ENCODE measurements at places on chromosomes 11 and 22.

DNA sequence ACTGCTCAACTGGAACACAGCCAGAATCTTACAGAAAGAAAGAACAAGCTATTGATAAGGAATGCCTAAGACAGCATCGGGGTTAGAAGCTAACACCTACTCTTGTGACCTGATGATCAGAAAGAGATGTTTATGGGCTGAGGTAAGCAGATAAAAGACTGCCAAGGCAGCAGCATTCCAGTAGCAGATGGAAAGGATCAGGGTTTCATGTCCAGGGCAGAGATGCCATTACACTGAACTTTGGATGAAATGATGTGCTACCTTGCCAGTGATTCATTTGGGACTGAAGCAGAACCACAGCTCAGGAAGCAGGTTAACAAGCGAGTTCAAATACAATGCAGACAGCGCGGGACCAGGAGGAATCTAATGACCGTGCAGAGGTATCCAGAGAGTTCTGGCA lies 27.1 kb upstream of the APOA1 start:
- H3K4me3 ChIP-seq, result no peak overlapping the region
- no peak overlapping the region for H3K27ac ChIP-seq
- no peaks in the 10 kb centered on the region for H3K27me3 ChIP-seq
- H3K4me1 ChIP-seq, result no peaks in the 10 kb centered on the region
- peaks cover 50% of the 10 kb centered on the region for H3K36me3 ChIP-seq

DNA sequence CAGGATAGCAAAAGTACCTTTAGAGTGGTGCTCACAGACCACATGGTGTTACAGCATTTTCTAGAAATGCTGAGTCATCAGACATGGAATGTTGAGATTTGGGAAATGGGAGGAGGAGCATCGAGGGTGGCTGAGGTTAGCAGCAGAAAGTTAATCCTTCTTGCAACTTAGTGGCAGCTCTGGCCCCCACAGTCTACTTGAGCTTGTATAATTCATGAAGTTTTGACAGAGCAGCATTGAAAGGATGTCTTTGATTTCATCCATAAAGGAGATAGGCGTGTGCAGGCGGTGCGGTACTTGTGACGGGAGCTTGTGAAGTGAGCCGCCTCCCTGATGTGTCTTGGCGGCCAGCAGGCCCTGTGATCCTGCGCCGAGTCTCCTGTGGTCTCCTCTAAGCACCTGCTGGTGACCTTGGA lies 330.5 kb downstream of the TBC1D22A start:
- DNase-seq, result no peak
- H3K36me3 ChIP-seq, result peaks cover 8% of the 10 kb centered on the region
- peaks cover 26% of the 10 kb centered on the region for H3K4me1 ChIP-seq
- no peak overlapping the region for H3K4me3 ChIP-seq
- H3K27me3 ChIP-seq, result no peaks in the 10 kb centered on the region

- no peaks in the 10 kb centered on the region for H3K36me3 ChIP-seq
- no peak overlapping the region for H3K27ac ChIP-seq
- DNase-seq, result no peak
- H3K4me1 ChIP-seq, result peaks cover 8% of the 10 kb centered on the region
- no peak overlapping the region for H3K4me3 ChIP-seq
Measured at GRCh38 chr22:31635638-31636306, 26.2 kb downstream of the PISD start.

GRCh38 chr22:24510637-24511625 lies 15.8 kb downstream of the UPB1 start:
- H3K36me3 ChIP-seq, result no peaks in the 10 kb centered on the region
- peaks cover 16% of the 10 kb centered on the region for H3K4me1 ChIP-seq
- H3K27ac ChIP-seq, result no peak overlapping the region

DNA sequence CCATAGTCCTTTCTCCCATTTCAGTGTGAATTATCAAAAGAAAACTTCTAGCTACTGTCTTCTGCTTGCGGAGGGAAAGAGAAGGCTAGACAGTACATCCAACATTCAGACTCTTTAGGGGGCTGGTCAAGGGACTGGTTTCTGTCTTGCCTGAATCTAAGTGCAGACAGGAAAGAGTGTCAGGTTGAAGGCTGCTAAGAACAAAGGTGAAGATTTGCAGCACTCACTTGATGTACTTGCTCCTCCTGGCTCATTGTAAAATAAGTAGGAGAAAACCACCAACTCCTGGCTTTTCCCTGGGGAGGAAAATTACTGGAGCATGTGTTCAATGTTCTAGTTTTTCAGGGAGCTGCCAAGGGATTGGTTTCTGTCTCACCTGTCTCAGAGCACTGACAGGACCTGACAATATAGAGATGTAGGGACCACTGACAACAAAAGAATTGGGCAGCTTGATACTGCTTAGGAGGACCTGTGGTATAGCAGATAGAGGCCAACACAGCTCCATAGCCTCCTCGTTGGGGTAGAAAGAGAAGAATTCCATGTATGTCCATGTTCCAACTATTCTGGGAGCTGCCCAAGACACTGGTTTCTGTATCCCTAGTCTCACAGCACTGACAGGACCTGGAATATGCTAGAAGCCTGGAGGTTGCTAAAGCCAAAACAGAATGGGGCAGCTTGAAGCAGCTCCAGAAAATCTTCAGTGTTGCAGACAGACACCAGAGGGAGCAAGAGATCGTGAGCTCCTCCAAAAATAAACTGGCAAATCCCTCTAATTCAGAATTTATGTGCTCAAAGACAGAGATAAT lies 39.7 kb upstream of the MMP12 start:
- no peak overlapping the region for H3K27ac ChIP-seq
- H3K4me1 ChIP-seq, result peaks cover 11% of the 10 kb centered on the region
- no peak for DNase-seq
- no peaks in the 10 kb centered on the region for H3K27me3 ChIP-seq
- H3K36me3 ChIP-seq, result no peaks in the 10 kb centered on the region

- no peak overlapping the region for H3K4me3 ChIP-seq
- no peak overlapping the region for H3K27ac ChIP-seq
- no peak for DNase-seq
- H3K27me3 ChIP-seq, result no peaks in the 10 kb centered on the region
- peaks cover 34% of the 10 kb centered on the region for H3K36me3 ChIP-seq
Measured at GRCh38 chr22:23745791-23746190, 5.1 kb downstream of the ZNF70 start.

DNA sequence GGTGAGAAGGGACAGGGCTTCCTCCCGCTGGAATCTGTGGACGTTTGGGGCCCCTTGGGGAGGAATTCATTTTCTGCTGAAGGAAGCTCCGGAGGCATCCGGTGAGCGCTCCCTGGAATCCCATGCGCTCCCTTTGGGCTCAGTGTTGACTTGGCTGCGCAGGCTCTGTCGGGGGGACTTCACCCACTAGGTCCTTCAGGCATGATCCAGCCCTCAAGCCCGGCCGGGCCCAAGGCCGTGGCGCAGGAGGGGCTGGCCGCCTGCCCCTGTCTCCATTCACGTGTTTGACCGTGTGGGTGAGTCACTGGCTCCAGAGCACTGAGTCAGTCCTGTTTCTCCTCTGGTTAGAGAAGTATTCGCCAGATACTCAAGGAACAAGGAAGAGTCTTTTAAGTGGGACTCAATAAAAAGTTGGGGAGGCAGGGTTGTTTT lies 1.4 kb downstream of the CTTN start:
- H3K27ac ChIP-seq, result peak overlapping the region; percentile 91
- H3K36me3 ChIP-seq, result no peaks in the 10 kb centered on the region
- peak; percentile 59 for DNase-seq
- H3K4me1 ChIP-seq, result peaks cover 23% of the 10 kb centered on the region

DNA sequence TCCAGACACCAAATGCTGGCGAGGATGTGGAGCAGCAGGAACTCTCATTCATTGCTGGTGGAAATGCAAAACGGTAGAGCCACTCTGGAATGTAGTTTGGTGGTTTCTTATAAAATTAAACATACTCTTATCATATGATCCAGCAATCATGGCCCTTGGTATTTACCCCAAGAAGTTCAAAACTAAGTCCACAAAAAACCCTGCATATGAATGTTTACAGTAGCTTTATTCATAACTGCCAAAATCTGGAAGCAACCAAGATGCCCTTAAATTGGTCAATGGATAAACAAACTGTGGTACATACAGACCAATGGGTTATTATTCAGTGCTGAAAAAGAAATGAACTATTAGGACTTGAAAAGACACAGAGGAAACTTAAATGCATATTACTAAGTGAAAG lies 87.8 kb downstream of the APOL5 start:
- H3K4me1 ChIP-seq, result peaks cover 6% of the 10 kb centered on the region
- H3K27ac ChIP-seq, result no peak overlapping the region

DNA sequence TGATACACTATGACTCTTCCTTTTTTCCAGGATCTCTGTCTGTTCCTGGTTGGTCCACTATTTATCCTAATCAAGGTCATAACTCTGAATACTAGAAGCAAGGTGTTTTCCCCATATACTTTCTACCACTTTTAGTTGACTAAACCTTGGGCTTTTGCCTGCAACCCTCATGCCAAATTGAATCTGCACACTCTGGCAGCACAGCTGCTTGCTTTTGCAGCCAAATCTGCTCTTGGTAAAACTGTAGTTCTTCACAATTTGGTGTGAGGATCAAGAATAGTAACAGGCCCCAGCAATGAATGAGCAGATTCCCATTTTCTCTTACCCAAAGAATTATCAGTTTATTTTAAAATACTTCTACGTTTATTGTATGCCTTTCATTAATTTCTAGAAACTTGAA lies 586.5 kb upstream of the CNTN5 start:
- H3K4me1 ChIP-seq, result no peaks in the 10 kb centered on the region
- no peak overlapping the region for H3K27ac ChIP-seq
- H3K4me3 ChIP-seq, result no peak overlapping the region
- peaks cover 5% of the 10 kb centered on the region for H3K36me3 ChIP-seq

DNA sequence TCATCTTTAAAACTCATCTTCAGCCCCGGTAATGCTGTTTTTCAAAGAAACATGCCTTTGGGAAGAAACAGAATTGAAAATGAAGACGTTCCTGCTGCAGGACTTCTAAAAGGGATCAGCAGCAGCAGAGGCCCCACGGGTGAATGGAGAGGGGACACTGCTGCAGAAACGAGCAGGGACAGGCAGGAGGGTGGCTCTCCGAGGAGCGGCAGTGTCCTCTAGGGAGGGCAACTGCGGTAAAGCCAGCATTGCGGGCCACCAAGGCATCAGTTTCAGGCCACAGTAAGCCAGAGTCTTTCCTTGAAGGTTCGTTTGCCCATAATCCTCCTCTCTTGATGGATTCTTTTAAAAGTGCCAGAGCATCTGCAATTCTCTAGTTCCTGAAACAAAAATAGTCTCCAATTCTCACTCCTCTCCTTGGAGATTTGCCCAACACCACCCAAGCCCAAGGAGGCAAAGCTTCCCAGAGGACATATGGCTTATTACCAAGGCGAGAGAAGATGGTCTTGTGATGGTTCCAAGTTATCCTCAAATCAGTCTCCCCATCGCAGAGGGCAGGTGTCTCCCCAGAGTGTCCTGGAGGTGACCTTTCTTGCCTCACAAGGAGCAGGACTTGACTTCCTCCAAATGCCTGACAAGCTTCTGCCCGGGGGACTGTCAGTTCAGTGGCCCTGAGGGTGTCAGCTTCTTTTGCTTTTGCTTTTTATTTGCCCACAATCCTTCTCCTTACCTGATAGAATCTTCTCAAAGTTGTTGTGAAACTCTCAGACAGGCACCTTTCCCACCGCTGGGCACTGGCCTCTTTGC lies 341.1 kb upstream of the B3GAT1 start:
- H3K36me3 ChIP-seq, result no peaks in the 10 kb centered on the region
- no peak overlapping the region for H3K4me3 ChIP-seq
- DNase-seq, result no peak
- H3K27ac ChIP-seq, result no peak overlapping the region

DNA sequence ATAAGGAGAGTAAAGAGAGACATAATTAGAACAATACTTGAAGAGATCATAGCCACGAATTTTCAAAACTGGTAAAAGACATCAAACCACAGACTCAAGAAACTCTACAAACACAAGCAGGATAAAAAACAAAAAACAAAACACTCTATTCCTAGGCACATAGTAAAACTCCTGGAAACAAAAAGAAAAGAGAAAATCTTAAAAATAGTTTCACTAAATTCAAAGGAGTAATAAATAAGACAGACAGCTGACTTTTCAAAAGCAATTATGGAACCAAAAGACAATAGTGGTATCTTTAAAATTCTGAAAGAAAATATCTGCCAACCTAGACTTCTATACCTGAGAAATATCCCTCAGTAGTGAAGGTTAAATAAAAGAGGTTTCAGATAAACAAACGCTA lies 9.2 kb upstream of the NARS2 start:
- H3K4me1 ChIP-seq, result peaks cover 6% of the 10 kb centered on the region
- H3K27me3 ChIP-seq, result no peaks in the 10 kb centered on the region
- H3K4me3 ChIP-seq, result no peak overlapping the region
- H3K36me3 ChIP-seq, result peaks cover 9% of the 10 kb centered on the region

- no peak overlapping the region for H3K4me3 ChIP-seq
- no peaks in the 10 kb centered on the region for H3K36me3 ChIP-seq
- H3K4me1 ChIP-seq, result peaks cover 8% of the 10 kb centered on the region
- no peaks in the 10 kb centered on the region for H3K27me3 ChIP-seq
Measured at GRCh38 chr11:85086504-85087284, 540.5 kb downstream of the DLG2 start.

DNA sequence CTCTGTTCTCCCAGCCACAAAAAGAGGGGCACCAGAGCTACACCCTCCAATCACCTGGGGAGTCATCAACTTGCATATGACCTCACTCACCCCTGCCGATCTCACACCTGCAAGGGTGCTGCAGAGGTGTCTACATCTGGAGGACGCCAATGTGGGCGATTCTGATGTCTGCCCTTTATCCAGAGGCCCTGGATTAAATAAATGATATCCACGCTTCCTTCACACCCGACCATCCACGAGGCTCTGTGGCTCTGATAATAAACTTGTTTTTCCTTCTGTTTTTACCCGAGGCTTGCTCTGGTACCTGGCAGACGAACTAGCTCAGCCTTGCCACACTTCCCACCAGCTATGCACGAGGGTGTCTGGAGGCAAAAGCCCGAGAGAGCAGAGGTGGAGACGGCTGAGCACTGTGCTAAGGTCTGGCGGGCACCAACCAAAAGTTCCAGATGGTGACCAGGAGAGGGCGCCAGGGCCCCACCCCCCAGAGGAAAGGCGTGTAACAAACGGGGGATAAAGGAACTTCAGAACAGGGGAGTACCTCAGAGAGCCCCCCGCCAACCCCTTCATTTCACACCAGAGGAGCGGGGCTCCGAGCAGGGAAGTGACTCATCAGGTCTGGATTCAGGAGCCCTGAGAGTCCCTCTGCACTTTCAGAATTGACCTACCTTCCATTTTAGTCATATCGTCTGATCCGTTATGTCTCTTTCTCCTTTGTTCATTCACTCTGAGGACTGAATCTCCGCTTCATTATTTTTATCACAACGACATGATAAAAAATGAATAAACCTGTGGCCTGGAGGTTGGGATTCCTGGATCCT lies 13.5 kb downstream of the SCN3B start:
- no peaks in the 10 kb centered on the region for H3K4me1 ChIP-seq
- H3K36me3 ChIP-seq, result no peaks in the 10 kb centered on the region
- no peak overlapping the region for H3K27ac ChIP-seq
- peaks cover 47% of the 10 kb centered on the region for H3K27me3 ChIP-seq

GRCh38 chr11:117877120-117877784 lies 794 bp upstream of the FXYD6 start:
- H3K36me3 ChIP-seq, result no peaks in the 10 kb centered on the region
- H3K27ac ChIP-seq, result peak overlapping the region; percentile 71
- H3K27me3 ChIP-seq, result peaks cover 34% of the 10 kb centered on the region
- H3K4me1 ChIP-seq, result peaks cover 43% of the 10 kb centered on the region
- no peak for DNase-seq

Measured in mesothelial cell of epicardium (in vitro differentiated cells).